ENCODE measurements at places on chromosomes 1 and 21. TPM values are rescaled to one million over a fixed set of nuclear protein-coding genes. Genes with fewer than 3 reads are reported as not detected.

ESPN gene
- 0.98 TPM for total RNA-seq

LCE3D gene
- not detected for total RNA-seq

PDZK1IP1 gene
- total RNA-seq, result not detected

WNT4 gene
- not detected for total RNA-seq

DNA sequence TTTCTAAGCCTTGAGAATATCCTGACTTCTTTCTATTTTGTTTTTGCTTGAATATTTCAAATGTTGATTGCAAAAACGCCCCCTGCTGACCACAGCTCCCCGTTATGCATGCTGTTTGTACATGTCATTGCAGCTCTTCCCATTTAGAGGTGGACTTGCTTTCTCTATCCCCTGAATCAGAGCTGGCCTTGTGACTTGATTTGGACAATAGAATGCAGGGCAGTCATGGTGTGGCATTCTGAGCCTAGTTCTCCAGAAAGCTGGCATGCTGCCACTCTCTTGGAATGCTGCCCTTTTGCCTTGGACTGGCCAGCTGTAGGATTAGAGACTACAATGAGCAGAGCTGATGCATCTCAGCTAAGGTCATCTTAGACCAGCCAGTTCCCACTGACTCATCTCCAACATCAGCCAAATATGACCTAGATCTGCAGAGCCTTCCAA, 1561.5 kb downstream of the MRPL39 start:
- DNase-seq, result peak; percentile 21

DNA sequence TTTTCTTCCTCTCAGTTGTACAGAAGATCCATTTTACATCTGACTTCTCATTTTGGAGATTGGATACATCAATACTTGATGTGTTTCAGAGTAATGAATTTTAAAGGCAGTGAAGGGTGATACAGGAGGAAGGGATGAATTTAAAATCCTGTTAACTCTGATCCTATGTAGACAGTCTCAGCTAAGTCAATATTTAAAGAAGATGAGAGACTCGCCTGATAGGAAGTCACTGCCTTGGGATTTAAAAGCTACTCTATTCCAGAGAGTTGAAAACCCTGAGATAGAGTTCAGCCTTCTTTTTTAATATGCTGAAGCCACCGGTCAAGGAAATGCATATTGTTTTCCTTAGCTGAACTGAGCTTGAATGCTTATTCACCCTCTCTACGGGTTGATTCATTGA, 42.7 kb downstream of the HUNK start:
- DNase-seq, result no peak

DNA sequence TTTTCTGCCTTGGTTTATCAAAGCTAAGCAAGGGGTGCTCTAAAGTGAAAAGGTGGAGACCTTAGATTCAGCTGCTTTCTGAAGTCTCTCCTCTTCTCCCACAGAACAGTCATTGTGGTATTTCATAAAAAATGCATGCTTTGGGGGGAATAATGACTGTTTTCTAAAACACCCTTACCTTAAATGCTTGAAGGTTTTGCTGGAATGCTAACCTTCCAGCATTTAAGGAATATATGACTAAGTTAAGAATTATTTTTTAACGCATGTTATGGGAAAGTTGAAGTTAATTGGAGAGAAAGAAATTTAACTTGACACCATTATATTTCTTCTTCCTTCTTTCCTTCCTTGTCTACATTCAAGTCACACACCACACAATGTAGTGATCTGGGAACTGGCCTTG, 162.5 kb downstream of the ROR1 start:
- no peak for DNase-seq

GRCh38 chr21:17779496-17779895, 39.7 kb downstream of the C21orf91 start:
- DNase-seq, result no peak

GRCh38 chr1:26838474-26839338, 12.2 kb downstream of the ZDHHC18 start:
- peak; percentile 66 for DNase-seq

DNA sequence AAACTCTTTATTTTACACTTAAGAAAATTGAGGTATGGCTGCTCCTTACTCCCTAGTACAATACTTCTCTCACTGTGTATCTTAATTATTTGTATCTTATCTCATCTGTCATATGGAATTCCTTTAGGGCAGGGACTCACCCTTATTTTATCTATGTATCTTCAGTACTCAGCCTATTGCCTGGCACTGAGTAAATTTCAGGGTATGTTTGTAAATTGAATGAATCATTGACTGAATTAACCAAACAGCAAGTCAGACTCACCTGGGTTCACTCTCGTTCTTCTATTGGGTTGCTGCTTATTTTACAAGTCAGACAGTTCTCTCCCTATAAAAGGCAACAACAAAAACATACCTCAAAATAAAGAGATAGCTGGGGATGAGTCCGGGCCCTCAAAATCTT, 63.8 kb downstream of the LAMC1 start:
- no peak for DNase-seq
